Activated naive CD4-positive, alpha-beta T cell (primary cell): ENCODE measurements at places on chromosomes 2 and 18.

GRCh38 chr2:75465317-75465984 lies 95.3 kb downstream of the EVA1A start:
- DNase-seq = no peak

DNA sequence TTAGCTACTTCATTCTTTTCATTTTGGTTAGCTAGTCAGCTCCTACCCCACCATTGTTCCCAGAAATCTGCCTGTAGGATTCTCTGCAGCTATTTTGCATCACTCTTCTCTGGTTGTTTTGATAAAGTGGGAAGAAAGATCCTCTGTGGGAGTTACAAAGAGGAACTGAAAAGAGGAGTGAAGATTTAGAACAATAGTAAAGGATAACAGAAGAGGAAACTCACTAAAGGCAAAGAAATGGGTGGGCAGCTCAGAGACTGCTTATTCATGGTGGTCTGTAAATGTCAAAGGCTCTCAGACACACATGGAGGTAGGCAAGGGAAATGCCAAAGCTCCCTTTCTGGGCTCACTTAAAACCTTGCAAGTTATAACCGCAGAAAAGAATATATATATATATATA lies 17.2 kb upstream of the CD207 start:
- no peak for DNase-seq

DNA sequence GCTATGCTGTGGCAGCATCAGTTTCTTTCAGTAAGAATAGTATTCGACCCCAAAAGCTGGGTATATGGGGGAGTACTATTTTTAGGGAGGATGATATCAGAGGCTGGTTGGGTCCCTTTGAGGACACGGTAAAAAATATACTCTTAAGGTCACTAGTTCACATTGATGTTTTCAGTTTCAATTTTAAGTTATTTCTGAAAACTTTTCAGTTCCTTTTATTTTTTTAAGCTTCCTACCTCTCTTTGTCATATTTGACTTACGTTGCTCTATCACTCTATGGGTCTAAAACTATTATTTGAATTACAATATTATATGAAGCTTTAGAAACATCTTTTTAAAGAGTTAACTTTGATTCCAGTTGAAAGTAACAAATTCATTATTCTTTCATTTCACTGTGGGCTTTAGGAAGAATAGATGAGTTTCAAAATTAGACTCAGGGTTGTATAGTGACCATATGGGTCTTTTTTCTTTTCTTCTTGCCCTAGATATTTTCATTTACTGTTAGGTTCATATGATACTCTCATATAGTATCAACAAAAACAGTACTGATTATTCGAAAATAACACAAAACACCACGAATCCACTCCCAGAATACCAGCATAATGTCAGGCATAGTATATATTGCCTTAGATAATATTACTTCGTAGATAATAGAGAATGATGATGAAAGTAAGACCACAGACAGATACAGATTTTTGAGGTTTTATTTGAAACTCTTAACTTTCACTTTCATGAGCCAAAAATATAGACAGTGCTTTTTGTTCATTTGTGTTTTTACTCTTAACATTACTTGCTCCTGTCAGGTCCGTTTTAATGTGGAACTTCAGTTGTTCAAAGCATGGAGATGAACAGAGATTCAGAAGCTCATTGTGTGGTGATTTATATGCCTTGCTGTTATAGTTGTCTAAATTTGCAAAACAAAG lies 9.8 kb downstream of the RMDN2 start:
- no peak for DNase-seq

- no peak for DNase-seq
Measured at GRCh38 chr2:121949271-121949670, 193.8 kb downstream of the TSN start.

GRCh38 chr2:226837787-226838603 lies 2.1 kb downstream of the RHBDD1 start:
- DNase-seq = no peak

GRCh38 chr2:99679518-99679917 lies 189.7 kb upstream of the REV1 start:
- DNase-seq = no peak

DNA sequence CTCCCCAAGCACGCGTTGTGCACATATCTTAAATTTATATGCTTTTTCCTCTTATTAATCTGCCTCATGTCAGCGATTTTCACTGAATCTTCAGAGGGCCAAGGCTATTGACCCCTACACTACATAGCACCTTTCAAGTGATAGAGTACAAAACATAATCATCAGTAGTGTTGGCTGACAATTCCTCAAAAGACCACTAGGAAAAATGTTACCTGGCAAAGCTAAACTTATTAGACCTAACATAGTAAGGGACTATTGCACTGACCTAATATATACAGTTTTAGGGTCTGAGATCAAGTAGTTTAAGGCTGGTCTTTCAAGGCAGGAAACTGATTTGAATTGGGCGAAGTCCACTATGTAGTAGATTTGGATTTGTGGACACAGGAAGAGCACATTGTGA lies 244.2 kb upstream of the ZC3H15 start:
- DNase-seq = no peak

DNA sequence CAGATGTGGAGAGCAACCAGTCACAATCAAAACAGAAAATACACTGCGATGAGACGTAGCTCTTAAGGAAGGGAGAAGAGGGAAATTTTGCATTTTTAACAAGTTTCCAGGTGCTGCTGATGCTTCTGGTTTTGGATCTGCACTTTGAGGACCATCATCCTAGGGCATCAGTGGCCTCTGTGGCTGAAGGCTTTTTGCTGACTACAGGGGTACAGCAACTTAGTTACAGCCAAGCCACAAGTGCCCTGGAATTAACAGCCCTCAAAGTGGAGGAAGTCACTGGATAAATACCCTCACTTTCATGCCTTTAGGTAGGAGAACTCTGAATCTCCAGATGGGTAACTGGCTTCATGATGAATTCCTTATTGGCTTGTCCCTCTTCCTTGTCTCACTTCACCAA lies 700.9 kb downstream of the TMEM182 start:
- no peak for DNase-seq

DNA sequence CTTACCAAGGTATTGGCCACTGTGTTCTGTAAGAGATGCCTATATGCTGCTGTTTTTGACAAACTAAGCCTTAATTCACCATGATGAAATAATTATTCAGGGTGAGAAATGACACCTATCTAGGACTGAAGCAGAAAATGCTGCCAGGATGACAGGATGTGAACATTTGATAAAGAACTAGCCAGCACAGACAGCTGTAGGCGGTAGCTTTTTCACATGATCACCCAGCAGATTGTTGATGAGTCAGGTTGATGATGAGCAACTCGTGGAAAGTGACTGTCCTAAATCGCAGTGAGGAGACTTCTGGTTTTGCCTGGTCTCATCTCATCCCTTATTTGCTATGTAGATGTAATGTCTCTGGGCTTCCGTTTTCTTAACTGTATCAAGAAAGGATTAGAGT lies 144.1 kb downstream of the PRPF40A start:
- DNase-seq = no peak

DNA sequence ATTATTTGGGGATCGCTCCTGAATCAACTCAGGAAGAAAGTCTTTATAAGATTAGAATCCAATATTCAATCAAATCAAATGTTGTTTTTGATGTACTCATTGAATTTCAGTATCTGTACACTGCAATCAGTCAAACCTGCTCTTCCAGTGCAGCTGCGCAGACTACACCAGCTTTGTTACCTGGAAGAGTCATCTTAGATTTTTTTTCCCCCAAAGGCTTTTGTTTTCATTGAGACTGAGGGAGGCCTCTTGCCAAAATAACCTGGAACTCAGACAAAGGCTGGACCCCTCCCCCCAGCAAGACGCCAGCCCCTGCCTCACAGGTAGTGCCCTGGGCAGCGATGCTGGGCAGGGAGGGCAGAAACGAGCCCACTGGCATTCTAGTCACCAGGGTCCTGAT lies 74.8 kb downstream of the ARHGEF4 start:
- DNase-seq = no peak

DNA sequence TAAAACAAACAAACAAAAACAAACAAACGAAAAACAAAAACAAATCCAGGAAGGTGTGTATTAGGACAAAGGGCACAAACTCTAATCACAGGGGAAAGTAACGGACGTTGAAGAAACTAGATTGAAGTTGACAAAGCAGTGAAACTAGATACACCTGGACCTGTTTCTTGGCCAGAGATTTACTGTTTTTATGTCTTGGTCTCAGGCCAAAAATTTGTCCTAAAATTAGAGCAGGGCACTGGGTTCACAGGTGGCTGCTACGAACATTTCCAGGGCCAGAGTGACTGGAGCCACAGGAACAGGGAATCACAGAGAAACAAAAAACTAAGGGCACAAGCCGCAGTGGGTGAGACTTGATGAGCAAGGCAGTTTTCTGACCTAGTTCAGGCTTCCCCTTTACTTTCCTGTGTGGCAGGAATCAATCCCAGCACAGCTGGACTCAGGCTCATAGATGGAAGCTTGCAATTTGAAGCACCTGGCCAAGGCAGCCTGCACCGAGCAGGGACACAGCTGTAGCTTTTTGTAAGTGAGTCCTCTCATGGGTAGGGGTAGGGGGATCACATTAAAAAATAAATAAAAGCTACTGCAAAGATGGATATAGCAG lies 329.4 kb downstream of the DLGAP1 start:
- DNase-seq = no peak

DNA sequence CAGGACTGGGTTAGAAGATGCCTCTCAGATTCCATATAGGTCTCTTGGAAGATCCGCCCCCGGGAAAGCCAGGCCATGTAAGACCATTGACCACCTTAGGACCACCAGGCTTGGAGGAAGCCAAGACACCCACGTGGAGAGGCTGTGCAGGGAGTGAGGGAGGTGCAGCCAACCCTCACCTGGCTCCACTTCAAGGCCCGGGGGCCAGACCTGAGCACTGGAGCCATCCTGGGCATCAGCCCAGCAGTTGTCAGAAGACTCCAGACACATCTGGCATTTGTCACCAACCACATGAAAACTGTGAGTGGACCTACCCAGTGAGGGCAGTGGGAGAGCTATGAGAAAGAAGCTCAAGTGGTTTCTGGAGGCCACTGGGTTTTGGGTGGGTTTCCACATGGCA lies 214.4 kb downstream of the MYT1L start:
- DNase-seq = no peak

GRCh38 chr2:12440731-12441130 lies 276.0 kb upstream of the TRIB2 start:
- no peak for DNase-seq

DNA sequence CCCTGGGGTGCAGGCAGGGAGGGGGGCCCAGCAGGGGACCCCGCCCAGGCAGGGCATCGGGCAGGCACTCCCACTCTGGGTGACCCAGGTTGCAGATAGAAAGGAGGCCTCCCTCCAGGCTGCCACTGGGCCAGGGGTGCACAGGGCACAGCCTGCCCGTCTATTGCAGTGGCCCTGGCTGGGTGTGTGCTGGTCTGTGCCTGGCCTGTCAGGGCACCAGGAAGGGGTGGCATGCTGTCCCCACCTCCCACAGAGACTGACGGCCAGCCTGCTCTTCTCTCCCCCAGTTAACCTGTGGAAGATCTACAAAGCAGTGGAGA lies 12.9 kb downstream of the ARID5A start:
- DNase-seq = no peak

DNA sequence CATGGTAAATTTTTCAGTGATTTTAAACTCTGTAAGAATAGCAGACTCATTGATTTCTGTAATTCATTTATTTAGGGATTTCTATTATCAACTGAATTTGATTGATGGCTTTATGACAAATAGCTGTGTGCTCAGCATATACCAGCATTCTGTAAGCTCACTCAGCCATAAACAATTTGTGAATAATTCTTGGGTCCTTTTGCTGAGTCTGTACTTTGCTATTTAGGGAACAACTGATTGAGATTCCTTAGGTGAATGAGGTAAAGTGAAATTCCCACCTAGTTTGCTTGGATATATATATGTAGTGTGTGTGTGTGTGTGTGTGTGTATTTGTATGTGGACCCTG lies 76.7 kb upstream of the CAVIN2 start:
- DNase-seq = no peak

DNA sequence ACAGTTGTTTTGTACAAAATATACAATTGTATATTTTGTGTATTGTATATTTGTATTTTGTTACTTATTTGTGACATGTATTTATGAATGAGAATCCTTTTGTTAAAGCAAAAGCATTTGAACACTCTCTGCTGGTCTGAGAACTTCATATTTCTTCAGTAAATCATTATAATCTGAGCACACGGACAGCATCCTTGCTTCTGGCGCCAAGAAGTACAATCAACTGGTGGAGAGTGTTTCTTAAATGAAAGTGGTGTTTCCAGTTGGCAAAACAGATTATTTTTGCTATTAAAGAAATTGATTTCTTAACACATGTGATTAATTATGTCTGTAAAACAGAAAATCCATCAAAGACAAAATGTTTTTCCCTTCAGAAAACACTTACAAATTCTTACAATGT lies 95.1 kb upstream of the COPS8 start:
- DNase-seq = no peak

- DNase-seq = no peak
Measured at GRCh38 chr18:56641714-56642337, 3.4 kb upstream of the TXNL1 start.

DNA sequence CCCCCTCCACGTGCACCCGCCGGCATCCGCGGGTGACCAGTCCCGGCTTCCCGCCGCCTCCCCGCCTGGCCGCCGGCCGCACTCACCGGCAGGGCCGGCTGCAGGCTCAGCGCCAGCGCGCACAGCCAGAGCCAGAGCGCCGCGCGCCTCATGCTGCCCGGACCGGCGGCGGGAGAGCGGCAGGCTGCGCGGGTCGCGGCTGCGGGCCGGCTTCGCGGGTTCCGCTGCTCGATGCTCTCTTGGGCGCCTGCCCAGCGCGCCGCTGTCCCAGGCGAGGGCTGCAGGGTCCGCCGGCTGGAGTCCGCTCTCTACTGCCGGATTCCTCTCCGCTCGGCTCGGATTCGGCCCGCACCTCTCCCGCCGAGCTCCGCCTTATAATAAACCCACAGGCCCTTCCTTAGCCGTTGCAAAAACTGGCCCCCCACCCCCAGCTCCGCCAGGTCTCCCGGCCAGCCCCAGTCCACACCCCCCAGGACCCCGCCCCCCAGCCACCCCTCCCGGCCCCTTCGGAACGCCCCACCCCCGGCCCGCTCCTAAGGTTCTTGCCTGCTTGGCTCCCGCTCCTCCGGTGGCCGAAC lies at the start of gene SDC1:
Gene SDC1 (minus strand): TSS at position 415 of the 578 bp plus-strand sequence. CDS start 263 bp downstream, at position 152.
- DNase-seq = no peak

GRCh38 chr2:199830531-199830930 lies 20.5 kb downstream of the FTCDNL1 start:
- no peak for DNase-seq

- DNase-seq = no peak
Measured at GRCh38 chr2:50649626-50650402, 382.1 kb downstream of the NRXN1 start.

DNA sequence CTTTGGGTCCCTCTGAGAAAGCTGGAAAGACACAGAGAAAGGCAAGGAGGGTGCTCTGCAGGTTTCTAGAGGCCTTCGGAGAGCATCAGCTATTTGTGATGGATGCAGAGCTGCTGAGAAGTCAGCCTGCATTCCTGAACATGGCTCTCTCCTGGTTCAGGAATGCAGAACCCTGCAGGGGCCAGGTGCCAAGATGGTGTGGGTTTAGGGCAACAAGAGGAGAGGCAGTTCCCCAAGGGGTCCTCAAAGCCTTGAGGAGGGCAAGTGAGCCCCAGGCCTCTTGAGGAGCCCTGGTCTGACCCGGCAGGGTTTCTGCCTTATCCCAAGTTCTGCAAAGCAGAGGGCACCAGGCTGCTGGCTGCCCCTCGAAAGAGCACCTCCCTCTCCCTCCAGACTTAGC lies 93.3 kb downstream of the HS1BP3 start:
- DNase-seq = no peak
